CD4-positive, alpha-beta memory T cell (primary cell): ENCODE measurements at places on chromosomes 13 and 19.

DNA sequence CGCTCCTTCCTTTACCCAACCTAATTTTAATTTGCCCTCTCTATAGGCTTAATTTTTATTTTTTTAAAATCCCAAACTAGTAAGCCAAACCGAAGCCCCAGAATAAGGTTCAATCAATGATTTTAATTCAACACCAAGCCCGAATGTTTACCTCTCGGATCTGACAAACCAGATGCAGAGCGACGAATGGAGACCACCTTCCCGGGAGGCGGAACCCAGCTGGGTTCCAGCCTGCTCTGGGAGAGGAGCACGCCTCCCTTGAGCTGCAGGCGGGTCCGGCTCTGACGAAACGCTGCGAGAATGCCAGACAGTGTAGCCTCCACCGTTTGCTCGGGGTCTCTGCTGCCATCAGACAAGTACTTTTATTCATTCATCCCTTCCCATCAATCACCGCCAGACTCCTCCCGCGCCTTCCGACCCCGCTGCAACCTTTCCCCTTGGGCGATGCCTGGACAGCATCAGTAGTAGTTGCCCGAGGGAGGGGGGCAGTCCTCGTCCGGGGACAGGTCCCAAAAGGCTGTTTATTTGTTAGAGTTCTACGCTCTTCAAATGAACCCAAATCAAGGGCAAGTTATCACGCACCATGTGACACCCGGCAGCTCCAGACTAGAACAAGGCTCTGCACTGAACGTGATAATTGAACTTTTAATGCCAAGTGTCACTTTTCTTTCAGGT, 752 bp upstream of the EDNRB start:
- no peak for DNase-seq

DNA sequence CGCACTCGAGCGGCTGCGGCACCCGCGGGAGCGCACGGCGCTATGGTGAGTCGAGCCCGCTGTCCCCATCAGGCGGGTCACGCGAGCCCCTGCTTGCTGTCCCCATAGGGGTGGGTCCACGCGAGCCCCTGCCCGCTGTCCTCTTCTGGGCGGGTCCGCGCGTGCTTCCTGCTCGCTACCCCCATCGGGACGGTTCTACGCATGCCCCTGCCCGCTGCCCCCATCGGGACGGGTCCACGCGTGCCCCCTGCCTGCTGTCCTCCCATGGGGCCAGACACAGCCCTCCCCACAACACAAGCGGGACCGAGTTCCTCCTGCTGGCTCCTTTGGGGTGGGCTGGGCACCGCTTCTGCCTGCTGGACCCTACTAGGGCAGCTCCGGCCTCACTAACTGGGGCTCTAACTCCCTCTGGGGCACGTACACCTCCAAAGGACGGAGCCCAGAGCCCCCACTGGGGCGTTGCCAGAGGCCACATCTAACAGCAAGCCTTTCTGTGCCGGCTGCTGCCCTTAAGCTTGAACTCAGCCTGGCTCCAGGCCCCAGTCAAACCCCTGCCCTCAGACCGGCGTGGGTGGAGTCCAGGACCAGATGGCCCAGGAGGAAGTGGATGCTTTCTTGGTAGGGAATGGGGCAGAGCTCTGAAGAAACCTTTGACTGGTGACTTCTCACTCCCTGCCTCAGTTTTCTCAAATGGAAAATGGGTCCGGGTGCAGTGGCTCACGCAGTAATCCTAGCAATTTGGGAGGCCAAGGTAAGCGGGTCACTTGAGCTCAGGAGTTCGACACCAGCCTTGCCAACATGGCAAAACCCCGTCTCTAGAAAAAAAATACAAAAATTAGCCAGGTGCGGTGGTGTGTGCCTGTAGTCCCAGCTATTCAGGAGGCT, 722 bp downstream of the COLGALT1 start:
- no peak for DNase-seq

DNA sequence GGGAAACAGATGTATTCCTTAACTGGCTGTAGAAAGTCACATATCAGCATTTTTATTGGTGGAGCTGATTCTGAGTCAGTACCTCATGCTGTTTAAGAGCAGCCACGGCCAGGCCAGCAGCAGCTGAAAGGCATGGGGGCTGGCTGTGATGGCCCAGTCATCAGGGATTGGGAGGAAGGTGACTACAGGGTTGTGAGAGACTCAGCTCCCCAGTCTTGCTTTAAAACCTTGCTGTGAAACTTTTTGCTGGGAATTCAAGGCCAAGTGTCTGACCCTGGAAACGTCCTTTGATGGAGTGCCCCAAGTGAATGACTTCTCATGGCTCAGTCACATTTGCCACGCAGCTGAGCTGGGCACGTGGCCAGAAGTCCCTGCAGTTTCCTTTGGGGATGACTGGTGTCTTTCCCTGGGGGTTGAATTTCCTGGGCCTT, 39.1 kb upstream of the RNF113B start:
- no peak for DNase-seq

- DNase-seq, result peak; percentile 91
These were observed 180.6 kb downstream of the FOXO1 start for GRCh38 chr13:40485611-40486517.

- peak; percentile 65 for DNase-seq
These were observed 1.3 kb upstream of the CEACAM3 start for GRCh38 chr19:41795031-41795461.
